Pulmonary artery endothelial cell (primary cell): ENCODE measurements at places on chromosomes 11 and 22. TPM values are rescaled to one million over a fixed set of nuclear protein-coding genes. Genes with fewer than 3 reads are reported as not detected.

GRCh38 chr11:20729597-20730105 lies 60.3 kb downstream of the NELL1 start:
- no peak for DNase-seq

MRPL11 gene
- total RNA-seq: 46.9 and 48.5 TPM in 2 replicates

GRCh38 chr11:126426106-126426505 lies 70.6 kb downstream of the ST3GAL4 start:
- DNase-seq: no peak

DNA sequence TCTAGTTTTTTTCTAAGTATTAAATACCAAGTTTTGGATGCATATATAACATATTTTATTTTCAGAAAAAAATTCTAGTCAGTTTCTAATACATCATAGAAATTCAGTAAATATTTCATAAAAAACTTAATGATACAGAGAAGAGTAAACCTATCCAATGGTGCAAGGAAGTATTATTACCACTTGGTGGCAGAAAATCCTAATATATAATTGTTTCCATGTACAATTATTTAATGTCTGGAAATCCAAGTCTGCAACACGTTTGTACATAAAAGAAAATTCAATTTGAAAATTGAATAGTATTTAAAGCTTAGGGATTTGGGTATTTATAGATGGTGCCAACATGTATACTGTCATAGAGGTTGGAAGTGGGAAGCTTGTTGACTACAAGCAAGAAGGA lies 127.0 kb downstream of the TRPC6 start:
- no peak for DNase-seq

GRCh38 chr11:116796548-116796947 lies 4.9 kb upstream of the APOA5 start:
- DNase-seq: no peak

- no peak for DNase-seq
Measured at GRCh38 chr22:30183861-30184278, 62.7 kb downstream of the LIF start.

DNA sequence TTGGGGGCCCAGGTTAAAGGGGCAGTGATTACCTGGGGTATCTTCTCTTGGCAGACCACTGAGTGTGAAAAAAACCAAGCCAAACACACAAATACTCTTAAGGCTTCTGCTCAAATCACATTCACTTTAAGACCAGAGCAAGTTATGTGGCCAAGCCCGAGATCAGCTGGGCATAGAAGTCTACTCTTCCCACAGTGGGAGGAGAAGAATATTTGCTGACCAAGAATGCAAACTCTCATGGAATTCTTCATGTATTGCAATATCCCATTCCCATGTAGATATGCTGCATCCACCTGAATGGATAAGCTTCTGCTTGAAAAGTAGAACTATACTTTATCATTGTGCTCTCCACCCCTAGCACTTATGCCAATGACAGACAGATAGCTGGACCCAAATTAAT lies 37.1 kb upstream of the C11orf87 start:
- DNase-seq: no peak

TMEM179B gene
- total RNA-seq: 25.2 and 30.3 TPM in 2 replicates

DNA sequence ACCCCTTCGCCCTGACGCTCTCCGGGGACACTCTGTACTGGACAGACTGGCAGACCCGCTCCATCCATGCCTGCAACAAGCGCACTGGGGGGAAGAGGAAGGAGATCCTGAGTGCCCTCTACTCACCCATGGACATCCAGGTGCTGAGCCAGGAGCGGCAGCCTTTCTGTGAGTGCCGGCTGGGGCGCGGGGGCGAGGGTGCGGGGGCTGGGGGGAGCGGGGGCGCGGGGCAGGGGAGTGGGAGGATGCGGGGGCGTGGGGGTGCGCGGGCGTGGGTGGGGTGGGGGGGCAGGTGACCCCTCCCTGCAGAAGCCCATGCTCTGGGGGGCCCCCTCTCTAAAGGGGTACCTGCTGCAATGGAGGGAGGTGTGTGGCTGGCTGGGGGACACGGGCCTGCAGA lies 51.4 kb downstream of the LRP5 start:
- DNase-seq: no peak

DNA sequence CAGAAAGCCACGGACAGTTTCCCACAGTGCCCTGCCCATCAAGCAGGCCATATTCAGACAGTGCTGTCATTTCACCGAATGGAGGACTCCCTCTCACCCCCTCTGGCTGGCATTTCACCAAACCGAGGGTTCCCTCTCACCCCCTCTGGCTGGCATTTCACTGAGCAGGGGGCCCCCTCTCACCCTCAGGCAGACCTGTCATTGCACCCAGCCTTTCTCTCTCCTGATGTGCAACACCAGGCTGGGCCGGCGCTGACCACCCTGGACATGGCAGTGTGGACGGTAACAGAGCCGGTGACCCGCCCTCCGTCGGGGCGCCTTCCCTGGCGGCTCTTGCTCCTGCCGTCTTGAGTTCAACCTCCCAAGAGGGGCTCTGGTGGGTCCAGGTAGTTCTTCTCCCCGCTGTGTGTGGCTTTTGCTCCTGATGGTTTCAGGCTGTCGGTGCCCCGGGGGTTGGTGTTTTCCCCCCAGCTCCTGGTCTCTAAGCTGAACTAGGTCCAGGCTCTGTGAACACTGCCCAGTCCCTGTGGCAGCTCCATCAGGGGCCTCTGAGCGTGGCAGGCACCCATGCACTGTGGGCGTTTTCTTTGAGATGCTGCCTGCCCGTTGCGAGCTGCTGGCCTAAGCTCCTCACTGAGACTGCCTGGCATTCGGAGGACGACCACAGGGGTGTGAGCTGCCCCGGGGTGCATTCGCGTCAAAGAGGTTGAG lies 46.9 kb downstream of the SMIM38 start:
- DNase-seq: no peak

GDPD4 gene
- total RNA-seq: not detected in 2 replicates

DNA sequence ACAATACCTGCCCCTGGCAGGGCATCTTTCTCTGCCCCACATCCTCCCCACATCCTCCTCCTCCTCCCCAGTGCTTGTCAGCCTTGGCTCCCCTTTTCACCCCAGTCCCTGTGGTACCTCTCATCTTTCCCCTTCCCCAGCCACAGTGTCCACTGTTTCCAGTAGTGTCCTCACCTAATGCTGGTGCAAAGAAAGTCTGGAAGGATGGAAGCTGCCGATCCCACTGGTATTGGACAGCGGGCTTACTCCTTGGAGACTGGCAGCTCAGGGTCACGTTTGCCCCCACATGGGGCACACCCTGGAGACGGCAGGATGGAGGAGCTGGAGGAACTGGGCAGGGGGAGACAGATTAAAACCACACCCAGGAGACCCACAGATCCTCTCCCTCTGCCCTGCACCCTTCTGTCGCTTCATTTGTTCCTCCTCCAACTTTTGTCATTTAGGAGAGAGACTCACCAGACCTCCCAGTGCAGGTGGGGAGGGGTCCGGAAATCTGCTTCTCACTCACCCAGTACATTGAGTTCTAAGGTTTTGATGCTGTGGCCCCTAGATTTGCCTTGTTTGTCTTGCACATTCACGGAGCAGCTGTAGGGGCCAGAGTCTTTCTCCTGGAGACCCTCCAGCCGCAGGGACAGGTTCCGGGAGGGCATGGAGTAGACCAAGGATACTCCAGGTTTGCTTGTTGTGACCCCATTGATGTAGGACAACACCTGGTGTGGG lies 4.1 kb upstream of the VSIG2 start:
- no peak for DNase-seq

GRCh38 chr11:46047520-46047919 lies 73.7 kb downstream of the PHF21A start:
- no peak for DNase-seq

DNA sequence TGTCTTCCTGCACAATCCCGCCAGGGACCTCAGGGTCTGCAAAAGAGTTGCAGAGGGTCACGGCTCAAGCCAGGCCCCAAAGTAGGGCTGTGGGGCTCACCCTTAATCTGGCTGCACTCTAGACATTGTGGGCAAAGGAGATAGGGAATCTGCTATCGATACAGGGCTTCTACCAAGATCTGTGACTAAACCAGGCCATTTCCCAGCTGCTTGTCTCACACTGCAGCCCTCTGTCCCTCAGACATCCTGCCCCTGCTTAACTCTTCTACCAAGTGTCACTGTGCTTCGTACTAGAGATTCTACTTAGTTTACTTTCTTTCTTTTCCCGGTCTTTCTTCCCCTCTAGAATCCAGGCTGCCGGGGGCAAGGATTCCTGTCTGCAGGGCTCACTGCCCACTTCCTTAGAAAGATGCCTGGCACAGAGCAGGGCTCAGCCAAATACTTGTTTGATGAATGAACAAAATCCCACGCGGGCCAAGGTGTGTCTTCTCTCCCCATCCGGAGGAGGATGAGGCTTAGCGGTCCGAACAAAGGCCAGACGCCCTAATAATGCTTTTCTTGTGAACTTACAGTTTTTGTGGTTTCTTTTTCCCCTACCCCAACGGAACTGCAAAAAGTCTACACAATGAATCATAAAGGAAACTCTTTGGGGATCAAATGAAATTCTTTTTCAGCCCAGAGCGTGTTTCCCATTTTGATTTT lies 61.3 kb upstream of the ANO1 start:
- no peak for DNase-seq

DNA sequence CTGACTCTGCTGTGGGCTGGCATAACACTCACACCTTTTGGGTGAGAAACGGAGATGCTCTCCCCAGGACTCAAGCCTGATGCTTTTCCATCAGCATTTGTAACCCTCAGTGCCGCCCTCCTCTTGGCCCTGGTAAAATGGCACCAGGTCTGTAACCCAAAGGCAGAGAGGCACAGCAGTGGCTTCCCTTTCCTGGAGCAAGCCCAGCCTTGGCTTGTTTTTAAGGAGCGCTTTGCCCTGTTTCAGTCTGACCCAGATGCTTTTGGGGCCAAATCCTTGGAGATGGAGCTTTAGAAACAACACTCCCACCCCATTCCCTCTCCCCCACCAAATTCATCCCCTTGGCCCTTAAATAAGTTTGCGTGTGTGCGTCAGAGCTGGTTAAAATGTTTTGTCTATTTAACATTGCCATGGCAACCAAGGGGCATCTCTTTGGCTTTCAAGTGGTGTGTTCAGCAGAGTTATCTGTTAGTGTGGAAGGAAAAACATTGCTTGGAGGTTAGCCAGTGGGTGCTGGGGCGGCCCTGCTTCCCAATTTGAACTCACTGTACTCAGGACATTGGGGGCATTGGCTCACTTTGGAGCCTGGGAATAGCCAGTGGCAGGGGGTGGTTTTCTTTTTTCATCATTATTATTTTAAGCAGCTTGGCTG lies 134.1 kb downstream of the NAV2 start:
- DNase-seq: no peak

DNA sequence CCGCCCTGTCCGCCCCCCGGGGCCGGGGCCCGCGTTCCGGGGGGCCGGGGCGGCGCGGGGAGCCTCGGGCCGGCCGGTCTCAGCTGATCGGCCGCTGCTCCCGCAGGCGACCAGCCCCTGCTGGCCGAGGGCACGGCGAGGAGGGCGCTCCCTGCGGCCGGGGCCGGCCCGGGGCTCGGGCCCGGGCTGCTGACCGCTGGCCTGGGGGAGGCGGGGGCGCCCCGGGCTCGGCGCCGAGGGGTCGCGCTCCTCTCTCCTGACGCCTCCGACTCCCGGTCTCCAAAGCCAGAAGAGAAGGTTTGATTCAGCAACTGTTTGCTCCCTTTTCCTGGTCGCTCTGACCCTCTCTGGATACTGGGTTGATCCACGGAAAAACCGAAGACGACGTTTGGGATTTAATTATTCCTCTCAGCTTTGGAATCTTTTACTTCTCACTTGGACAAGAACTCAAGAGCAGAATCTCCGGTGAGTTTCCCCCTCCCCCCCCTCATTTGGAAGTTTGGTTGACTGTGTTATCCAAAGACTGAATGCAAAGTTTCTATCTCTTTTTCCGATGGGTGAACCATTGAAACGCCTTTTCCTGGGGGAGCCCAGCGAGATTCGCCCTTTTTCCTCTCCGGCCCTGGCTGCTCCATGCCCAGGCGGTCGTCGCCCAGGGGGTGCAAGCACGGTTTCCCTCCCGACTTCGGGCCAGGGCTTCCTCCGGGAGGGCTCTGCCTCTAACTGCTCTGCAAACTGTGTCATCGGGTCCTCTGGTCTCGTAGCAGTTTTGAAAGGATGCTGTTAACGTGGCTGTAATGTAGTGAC lies 725 bp downstream of the KDM2A start:
- DNase-seq: no peak

PDGFB gene
- 53.3 and 69.0 TPM in 2 replicates for total RNA-seq

- DNase-seq: no peak
Measured at GRCh38 chr11:76637491-76638269, 32.9 kb downstream of the LRRC32 start.

DNA sequence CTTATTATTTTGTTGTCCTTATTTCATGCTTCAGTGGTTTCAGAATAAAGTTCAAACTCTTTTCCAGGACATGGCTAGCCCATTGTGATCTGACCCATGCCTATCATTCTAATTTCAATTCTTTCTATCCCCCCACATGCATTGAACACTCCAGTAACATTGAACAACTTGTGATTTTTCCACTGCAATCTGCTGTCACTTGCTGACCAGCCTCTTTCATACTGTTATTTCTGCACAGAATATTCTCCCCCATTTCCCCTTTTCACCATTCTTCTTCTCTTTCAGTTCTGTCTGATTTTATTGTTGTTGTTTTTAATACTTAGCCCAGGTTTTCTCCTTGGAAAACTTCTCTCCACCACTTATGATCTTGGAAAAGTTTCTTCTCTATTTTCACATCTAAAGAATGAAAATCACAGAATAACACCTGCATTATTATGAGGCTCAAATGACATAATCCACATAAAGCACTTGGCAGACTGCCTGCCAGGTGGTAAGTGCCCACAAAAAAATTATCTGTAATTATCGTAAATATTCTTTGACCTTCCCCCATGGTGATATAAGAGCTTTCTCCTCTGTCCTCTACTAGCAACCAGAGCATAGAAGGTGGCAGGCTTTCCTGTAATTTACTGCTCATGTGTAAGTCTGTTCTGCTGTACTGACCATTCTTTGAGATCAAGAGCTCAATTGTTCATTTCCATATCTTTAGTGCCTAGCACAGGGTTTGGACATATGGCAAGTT lies 51.9 kb upstream of the EED start:
- DNase-seq: no peak

CCDC157 gene
- total RNA-seq: 1.3 and 1.6 TPM in 2 replicates

- DNase-seq: no peak
Measured at GRCh38 chr22:16922076-16922475, 85.9 kb downstream of the GAB4 start.

DNA sequence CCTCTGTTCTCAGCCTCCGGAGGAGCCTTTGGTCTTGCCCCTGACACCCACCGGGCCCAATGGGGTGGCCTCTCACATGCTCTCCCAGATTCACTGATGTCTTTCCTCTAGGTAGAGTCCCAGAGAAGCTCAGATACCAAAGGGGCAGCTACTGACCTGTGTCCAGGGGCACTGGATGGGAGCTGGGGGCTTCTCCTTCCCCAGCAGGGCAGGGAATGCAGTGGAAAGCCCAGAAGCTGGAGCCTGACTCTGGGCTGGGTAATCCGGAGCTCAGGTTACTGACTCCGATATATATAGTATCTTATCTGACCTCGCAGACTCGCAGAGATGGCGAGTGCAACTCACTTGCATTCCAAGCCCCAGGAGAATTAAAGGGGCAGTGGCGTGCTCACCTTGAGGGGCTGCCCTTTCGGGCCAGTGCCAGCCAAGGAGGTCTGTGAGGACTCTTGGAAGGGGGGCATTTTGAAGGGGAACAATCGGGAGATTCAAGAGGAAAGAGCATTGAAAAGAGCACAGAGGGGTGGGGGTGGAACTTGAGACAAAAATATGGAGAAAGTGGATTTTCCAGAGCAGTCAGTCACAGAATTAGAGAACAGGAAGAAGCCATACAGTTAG lies 2.5 kb downstream of the USP2 start:
- DNase-seq: no peak

FBLN1 gene
- 0.13 and 0.35 TPM in 2 replicates for total RNA-seq

GRCh38 chr11:61749591-61750217 lies 2.7 kb upstream of the MYRF start:
- no peak for DNase-seq

- no peak for DNase-seq
Measured at GRCh38 chr11:36010010-36010740, 66.3 kb downstream of the LDLRAD3 start.

GRCh38 chr11:107619926-107620325 lies 29.0 kb downstream of the ELMOD1 start:
- DNase-seq: peak; percentile 60
